ENCODE measurements at places on chromosomes 5 and 9. TPM values are rescaled to one million over a fixed set of nuclear protein-coding genes. Genes with fewer than 3 reads are reported as not detected.

Gene NOL8
- total RNA-seq = 22.7 TPM

Gene CLPTM1L
- total RNA-seq = 341 TPM

Gene AJM1
- total RNA-seq = 4.0 TPM

Gene CCDC192
- total RNA-seq = not detected

Gene FCN2
- total RNA-seq = not detected

Gene NEUROG1
- not detected for total RNA-seq

Data from smooth muscle cell of the pulmonary artery (primary cell).